Stimulated activated CD4-positive, alpha-beta T cell treated with anti-CD3 and anti-CD28 coated beads, Interleukin-2, amount 100 ng/mL, for 24 hours (primary cell): ENCODE measurements at places on chromosomes 11 and 22.

- DNase-seq = no peak
Observed at GRCh38 chr11:30595934-30596333, 9.8 kb upstream of the MPPED2 start.

- no peak for DNase-seq
Observed at GRCh38 chr11:13193613-13194012, 84.0 kb upstream of the BMAL1 start.

DNA sequence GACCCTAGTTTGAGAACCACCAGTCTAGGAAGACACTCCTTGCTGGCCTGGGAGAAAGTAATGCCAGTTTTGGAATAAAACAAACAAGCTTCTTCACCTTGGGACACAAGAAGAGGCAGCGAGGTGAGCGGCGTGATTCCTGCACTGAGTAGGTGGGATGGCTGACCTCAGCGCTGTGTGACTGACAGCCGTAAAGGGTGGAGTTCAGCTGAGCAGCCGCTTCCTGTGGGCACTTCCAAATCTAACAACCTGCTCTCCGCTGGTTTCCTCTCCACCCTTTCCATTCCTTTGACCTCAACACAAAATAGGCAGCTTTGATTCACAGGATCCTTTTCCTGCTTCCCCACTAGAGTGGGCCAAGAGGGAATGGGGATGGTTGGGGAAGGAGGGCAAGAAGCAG is 45.8 kb downstream of the PC start:
- DNase-seq = no peak

DNA sequence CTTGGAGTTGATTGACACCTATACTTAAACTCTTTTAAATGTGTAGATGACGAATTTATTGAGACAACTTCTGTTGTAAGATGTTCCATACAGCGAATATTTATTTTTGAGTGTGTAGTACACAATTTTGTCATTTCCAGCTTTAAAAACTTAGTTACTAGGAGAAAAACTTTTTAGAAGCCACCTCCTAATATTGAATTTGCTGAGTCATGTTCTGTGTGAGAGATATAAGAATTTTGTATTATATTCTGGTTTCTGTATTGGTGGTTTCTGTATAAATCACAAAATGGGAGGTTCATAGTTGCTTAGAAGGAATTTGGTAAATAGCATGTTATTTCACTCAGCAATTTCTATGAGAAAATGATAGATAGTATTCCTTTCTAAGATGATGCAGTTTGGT is 171.3 kb downstream of the WNT11 start:
- no peak for DNase-seq

GRCh38 chr22:24504956-24505736 is 10.0 kb downstream of the UPB1 start:
- DNase-seq = no peak

DNA sequence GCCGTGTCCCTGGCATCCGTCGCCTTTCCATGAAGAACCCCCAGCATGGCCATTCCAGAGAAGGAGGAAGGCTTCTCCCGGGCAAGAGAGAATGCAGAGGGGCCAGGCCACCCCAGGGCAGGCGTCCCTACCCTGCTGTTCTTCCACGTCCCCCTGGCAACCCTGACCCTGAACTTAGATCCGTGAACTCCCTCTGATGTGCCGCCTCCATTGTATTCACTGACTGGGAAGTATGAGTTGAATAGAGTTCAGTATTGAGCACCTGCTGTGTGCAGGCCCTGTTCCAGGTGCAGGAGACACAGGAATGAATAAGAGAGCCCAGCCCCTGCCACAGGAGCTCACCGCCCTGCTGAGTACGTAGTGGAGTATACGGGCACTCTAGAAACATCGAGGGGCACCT is 29.1 kb upstream of the RELT start:
- DNase-seq = no peak

DNA sequence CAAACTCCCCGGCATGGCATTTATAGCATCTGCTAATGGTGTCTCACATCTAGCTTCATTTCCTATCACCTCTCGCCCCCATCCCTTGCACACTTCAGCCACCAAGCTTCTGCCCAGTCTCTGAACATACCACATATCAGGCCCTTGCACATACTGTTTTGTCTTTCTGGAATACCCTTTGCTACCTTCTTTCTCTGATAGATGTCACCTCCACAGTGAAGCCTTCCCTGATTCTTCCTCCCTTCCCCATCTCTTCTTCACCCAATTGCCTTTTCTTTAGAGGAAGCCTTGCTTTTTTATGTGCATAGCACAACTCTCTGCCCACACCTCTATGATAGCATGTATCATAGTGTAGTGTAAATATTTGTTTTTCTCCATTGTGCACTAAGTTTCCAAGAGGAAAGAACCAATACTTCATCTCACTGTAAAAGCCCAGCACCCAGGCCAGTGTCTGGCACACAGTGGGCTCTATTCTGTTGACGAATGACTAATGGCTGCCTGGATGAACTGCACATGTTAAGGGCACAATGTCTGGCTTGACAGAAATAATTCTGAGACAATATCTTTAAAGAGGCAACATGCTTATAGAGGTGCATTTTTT is 27.8 kb downstream of the P4HA3 start:
- DNase-seq = no peak

- DNase-seq = no peak
Observed at GRCh38 chr11:47376107-47376524, 2.2 kb downstream of the SPI1 start.

GRCh38 chr22:45997077-45997776 is 20.3 kb upstream of the WNT7B start:
- no peak for DNase-seq

DNA sequence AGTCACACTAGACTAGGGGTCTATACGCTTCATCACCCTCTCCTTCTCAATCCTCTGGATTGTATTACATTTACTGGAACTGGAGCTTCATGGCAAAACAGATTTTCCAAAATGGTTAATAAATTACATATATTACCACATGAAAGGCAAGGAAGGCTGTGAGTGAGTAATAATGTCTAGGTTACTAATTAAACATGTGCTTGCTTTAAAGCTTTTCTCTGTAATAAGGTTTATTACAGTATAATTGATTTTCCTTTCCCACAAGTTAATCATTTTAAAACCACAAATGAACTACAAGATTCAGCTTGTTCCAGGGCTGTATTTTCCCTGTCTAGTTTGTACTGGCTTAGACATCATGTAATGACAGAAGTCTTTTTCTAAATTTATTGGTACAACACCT is 25.6 kb downstream of the MMP13 start:
- DNase-seq = no peak

- DNase-seq = peak; percentile 58
Observed at GRCh38 chr22:50306753-50307749, at the start of gene PLXNB2. TSS of gene PLXNB2 (minus strand) at chr22:50307646. CDS start at chr22:50290584, 17,062 bp downstream.

GRCh38 chr11:128759597-128759996 is 65.7 kb downstream of the FLI1 start:
- DNase-seq = no peak

DNA sequence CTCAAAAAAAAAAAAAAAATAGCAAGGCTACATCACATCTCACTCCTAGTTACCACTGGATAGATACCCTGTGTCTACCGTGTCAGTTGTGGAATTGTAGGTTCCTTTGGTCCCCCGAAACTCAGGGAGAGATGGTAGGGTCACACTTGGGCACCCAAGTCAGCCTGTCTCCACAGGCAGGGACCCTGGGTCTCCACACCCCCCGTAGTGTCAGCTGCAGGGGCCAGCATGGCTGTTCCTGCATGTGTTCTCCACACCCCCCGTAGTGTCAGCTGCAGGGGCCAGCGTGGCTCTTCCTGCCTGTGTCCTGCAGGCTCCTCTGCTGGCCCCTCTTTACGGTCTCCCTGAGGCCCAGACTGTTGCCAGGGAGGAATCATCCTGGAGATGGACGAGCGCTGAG is 282.1 kb downstream of the BRD1 start:
- no peak for DNase-seq

DNA sequence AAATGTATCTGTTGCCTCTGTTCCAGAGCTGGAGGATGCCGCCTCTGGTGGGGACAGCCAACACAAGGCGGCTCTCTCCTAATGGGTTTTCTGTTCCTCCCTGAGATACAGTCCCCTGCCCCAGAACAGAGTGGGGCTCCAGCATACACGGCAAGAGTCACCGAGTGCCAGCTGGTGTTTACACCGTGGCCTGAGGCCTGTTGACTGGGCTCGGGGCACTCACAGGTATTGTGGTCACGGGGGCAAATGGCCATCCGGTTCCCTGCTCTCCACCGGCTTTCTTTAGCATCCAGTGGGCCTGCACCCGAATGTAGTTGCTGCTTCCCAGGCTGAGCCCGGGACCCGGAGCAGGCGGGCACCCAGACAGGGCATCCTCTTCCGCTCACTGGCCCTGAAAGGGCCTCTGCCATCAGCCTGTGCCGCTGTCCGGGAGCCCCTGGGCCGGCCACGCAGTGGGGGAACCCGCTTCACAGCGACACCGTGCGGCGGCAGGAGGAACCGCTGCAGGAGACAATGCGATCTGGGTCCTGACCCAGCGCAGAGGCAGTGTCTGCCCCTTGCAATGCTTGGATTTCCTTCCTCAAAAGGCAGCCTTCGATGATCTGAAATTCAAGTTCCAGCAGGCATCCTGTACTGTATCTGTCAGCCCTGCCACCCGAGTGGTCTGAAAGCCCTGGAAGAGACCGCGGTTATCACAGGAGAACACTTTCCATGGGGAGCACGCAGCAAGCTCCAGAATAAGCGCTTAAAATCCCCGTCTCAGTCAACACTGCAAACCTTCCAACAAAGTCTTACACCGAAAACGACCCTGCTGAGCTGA is 859 bp upstream of the KRTAP5-5 start:
- peak; percentile 72 for DNase-seq

DNA sequence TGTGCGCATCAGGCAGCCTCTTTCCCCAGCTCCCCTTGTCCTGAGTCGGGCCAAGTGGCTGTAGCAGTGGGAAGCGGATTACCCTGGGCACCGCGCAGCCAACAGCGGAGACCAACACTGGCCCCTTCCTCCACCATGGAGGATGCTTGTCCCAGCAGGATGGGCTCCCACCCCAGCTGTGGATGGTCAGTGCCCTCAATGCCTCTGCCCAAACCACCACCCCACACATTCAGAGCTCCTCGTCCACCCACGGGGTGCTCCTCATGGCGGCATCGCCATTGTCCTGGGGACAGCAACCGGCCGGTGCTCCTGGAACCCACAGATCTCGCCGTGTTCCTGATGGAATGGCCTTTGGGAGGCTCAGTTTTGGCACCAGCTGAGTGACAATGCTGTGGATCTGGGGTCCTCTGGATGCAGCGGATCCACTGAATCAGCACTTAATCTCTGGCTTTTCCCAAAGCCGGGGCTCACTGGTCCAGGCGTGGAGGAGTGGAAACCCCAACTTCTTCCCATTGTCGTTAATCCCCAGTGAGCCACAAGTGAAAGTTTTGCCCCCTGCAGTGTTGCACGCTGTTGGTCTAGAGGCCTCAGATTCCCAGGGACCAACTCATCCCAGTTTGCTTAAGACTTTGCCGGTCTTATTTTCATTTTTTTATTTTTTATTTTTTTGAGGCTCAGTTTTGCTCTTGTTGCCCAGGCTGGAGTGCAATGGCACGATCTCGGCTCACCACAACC is 4.1 kb upstream of the B4GALNT4 start:
- DNase-seq = no peak

DNA sequence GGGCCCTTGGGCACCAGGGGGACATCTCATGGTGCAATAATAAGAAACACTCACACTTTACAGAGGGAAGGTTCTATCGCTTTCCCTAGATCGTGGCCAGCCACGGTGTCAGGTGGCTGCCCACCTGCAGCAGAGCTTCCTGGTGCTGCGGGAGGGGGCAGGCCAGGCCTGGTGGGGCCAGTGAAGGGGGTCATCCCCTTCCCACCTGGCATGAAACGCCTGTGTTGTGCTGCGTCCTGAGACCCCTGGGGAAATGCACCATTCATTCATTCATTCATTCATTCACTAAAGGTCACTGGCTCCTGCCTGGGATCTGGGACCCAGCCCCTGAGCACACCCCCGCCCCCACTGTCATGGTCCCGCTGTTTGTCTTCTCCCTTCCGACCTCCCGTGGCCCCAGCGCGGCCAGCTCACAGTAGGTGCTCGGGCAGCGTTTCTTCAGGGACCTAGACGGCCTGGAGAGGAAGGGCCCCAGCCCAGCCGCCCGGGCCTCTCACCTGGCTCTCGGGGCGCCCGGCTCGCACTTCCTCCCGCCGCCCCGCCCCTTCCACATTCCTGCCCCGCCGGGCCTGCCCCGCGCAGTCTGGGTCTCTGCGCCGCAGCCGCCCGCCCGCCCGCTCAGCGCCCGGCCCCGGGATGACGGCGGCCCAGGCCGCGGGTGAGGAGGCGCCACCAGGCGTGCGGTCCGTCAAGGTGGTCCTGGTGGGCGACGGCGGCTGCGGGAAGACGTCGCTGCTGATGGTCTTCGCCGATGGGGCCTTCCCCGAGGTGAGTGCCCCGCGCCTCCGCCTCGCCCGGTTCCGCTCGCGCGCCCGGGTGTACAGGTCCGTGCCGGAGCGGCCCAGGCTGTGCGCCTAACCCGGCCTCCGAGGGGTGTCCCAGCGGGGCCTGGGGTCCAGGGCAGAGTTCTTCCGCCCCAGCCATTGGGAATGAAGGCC is at the start of gene RHOD:
Gene RHOD, plus strand, starts transcription at position 581 of the 938 bp plus-strand sequence. Its CDS starts 56 bp downstream, at position 637.
- DNase-seq = peak; percentile 42

DNA sequence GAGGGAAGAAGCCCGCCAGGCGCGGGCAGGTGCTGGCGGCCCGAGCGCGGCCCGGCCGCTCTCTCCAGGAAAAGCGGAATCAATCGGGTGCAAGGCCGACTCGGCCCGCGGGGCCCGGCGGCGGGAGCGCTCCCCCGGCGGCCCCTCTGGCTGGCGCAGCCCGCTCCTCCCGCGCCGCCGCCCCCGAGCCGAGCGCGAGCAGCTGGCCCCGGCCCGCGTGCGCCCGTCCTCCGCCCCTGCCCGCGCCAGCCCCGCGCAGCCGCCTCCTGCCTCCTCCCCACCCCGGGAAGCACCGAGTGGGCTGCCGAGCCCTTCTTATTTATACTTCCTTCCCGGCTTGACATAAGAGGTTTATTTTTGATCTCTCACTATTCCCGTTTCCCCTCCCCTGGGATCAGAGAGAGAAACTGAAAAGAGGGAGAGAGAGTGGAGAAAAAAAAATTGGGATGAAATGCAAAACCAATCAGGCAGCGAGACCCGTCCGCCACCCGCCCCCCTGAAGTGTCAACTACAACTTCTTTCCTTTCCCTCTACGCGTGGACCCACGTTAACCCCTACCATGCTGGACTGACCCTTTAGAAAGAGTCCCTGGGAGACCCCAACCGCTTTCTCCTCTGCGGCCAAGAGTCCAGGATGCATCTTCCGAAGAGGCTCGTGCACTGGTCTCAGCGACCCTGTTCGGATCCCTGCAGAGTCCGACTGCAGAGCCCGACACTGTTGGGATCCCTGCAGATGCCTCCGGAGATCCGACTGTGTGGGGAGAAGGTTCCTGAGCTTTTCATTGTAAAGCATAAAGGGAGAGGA is at the start of gene ADAMTS8:
Gene ADAMTS8, minus strand, starts transcription at position 294 of the 804 bp plus-strand sequence. CDS start 323 bp downstream, outside the sequence.
- no peak for DNase-seq

GRCh38 chr11:125886997-125887372 is 483 bp upstream of the HYLS1 start:
- DNase-seq = peak; percentile 42

- DNase-seq = no peak
Observed at GRCh38 chr11:102479733-102480132, 27.2 kb upstream of the TMEM123 start.
